ENCODE measurements at places on chromosomes 6 and 20.

GRCh38 chr20:433300-433975 is 25.3 kb downstream of the RBCK1 start:
- DNase-seq = no peak

DNA sequence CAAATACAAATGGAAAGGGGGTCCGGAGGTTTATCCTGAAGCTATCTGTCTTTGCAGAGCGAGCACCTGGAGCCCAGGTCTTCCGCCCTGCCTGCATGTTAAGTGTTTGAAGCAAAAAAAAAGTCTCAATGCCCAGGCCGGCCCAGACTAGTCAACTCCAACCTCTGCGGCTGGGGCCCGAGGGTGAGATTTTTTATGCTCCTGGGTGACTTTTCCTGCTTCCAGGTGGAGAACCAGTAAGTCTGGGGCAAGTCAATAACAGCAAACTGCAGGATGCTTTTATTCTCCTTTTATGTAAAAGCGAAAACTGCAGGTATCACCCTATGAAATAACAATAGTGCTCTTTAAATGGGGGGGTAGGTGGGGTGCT is 2.0 kb upstream of the ZBP1 start:
- DNase-seq = no peak

- no peak for DNase-seq
Observed at GRCh38 chr6:39050453-39051112, 2.0 kb downstream of the GLP1R start.

DNA sequence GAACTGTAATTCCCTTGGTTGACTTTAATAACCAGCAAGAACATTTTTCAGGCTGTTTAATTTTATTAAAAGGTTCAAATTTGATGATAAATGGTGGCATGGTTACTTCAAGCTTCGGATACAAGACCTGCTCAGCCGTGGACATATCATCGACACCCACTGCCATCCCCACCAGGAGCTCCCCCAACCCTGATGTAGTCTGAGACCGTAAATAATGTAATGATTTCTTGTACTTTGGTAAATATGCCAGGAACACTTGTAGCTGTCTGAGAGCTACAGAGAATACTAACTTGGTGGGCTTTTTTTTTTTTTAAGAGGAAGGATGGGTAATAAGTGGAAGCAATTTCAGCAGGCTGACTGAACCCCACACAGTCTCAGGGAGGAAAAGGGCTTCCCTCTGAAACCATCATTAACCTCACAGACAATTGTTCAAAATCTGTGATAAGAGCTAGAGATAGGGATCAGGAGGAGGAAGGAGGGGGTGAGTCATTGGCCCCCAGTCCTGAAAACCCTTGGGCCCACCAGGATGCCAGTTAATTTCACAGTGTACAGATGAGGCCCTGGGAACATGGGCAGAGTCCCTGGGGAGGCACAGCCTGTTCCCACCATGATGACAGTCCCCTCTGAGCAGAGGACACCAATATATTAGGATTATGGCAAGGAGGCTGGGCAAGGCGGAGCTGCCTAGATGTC is 56.0 kb downstream of the APCDD1L start:
- no peak for DNase-seq

GRCh38 chr20:51426718-51427650 is 115.5 kb downstream of the NFATC2 start:
- no peak for DNase-seq

GRCh38 chr6:52595796-52596130 is 18.9 kb upstream of the TRAM2 start:
- no peak for DNase-seq

All from esophagus squamous epithelium (tissue), 5 donors.